ENCODE measurements at places on chromosomes 16 and 17.

- DNase-seq = no peak
These were observed 25.4 kb downstream of the NGFR start for GRCh38 chr17:49520386-49521087.

DNA sequence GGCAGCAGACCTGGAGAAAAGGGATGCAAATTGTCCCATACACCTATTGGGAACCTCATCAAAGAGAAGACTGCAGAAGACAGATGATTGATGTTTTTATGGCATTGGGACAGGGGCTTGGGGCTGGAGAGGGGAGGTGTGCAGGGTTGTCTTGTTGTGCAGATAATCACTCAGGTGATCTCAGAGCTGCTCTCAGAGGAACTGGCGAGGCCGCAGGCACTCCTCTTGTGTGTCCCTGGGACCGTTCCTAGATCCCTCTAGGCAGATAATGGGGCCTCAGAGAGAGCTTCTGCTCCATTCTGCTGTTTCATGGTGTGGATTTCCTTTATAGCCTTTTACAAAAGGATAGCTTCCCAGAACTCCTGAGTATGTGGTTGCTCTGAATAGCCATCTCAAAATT, 1.6 kb downstream of the RNF213 start:
- peak; percentile 57 for DNase-seq

- DNase-seq = peak; percentile 48
These were observed 126.0 kb downstream of the MGAT5B start for GRCh38 chr17:76994237-76994637.

DNA sequence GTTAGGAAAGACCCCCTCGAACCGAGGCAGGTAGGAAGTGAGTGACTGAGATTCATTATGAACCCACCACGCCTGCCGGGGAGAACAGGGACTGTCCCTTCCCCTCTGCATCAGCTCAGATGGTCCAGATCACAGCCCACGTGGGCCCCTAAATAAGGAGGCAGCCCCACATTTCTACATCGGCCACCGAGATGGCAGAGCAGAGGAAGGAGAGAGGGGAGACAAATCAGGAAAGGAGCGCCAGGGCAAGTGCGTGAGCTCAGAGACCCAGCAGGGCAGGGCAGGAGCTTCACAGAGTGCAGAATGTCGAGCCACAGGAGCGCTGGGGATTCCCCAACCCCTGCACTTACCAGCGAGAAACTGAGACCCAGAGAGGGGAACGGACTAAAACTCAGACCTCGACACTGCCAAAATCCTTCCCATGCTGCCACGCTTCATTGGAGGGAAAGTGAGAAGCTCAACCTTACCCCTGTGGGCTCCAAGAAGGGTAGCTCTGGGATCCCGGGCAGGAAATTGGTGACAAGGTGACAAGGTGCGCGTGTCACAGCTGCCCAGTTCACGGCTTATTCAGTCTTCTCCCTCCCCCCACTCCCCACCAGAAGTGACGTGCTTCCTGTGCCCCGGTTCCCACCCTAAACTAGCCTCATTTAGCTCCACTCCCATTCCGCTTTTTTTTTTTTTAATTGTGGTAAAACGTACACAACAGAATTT, at the start of gene ICAM2:
TSS of gene ICAM2 (minus strand) at position 578 of the 711 bp plus-strand sequence. CDS start 13,942 bp downstream, outside the sequence.
- DNase-seq = peak; percentile 56

DNA sequence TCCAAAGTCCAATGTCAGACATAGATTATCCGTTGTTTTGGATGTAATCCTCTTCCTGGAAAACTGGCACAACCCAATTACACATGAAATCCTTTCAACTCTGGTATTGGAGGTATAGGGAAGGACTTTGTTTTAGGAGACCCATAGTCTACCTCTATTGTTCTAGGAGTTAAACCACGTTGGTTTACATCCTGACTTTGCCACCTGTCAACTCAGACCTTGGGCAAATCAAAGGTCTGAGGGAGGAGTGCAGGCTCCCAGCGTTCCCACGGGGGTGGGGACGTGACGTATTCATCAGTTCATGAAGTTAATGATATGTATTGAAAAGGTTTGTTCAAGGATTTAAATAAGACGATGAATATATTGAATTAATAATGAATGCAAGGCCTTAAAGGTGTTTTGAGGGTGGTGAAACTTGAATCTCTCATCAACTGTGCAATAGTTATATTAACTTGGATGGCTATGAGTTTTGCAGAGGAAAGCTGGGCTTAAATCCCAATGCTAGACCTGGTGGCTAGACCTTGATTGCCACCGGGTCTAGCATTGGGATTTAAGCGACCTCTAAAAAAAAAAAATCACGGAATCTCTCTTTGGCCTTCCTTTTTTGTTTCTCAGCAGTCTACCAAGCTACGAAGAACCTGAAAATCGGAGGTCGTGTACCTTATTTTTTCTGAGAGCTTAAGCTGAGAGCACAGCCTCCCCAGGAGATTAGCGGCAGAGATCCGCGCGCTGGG, 744 bp upstream of the NF1 start:
- DNase-seq = peak; percentile 64

All from endodermal cell (in vitro differentiated cells).